Stimulated activated naive CD4-positive, alpha-beta T cell (primary cell): ENCODE measurements at places on chromosomes 2 and 18.

- no peak for DNase-seq
Measured at GRCh38 chr2:111884592-111884964, 585 bp upstream of the ANAPC1 start.

DNA sequence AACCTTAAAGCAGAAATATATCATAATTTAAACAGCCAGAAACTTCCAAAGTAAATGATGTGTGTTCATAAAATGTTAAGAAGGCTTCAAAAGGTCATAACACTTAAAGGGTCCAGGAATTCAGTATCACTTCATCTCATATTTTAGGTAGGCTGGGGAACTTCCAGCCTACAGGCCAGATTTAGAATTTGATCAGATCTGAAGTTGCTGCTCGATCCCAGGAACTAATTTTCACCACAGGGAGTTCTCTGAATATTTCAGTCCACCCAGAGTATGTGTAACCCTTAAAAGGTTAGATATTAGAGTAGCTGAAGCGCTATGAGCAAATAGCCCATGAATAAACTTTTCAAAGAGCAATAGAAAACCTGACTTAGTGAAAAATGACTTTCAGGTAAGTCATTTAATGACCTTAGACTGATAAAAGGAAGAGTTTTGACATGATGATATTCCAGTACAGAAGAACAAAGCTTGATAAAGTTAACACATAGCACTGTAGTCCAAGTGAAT, 1.7 kb downstream of the WIPF1 start:
- no peak for DNase-seq

DNA sequence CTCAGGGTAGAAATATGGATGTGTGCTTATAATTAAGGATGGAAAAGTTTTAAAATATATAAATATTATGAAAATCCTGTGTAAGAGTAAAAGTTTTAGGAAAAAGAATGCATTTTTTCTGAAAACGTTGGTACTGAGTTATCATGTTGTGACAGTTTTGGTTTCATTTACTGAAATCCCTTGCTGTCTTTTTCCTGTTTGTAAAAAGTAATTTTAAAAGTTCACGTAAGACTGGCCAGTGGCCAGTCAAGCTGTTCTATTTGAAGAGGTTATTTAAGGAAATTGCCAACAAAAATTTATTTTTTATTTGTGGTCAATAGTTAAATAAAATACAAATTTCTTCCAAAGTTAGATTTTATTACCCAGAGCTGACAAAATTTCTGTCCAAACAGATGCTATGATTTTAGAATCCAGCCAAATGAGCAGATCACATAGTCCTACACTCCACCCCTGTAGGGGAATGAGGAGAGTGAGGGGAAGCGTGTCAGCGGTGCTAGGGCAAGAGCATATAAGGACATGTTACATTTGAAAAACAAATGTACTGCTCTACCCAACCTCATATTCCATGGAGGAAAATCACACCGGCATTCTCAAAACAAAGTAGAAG, 297.8 kb upstream of the TFPI start:
- DNase-seq: no peak

GRCh38 chr2:31202833-31203232, 14.5 kb downstream of the CAPN14 start:
- DNase-seq: no peak

GRCh38 chr18:30970196-30970816, 72.2 kb downstream of the DSC3 start:
- DNase-seq: no peak

- no peak for DNase-seq
Measured at GRCh38 chr2:102726128-102727087, 35.4 kb upstream of the TMEM182 start.

GRCh38 chr18:49814147-49814499, 790 bp upstream of the ACAA2 start:
- DNase-seq: no peak

DNA sequence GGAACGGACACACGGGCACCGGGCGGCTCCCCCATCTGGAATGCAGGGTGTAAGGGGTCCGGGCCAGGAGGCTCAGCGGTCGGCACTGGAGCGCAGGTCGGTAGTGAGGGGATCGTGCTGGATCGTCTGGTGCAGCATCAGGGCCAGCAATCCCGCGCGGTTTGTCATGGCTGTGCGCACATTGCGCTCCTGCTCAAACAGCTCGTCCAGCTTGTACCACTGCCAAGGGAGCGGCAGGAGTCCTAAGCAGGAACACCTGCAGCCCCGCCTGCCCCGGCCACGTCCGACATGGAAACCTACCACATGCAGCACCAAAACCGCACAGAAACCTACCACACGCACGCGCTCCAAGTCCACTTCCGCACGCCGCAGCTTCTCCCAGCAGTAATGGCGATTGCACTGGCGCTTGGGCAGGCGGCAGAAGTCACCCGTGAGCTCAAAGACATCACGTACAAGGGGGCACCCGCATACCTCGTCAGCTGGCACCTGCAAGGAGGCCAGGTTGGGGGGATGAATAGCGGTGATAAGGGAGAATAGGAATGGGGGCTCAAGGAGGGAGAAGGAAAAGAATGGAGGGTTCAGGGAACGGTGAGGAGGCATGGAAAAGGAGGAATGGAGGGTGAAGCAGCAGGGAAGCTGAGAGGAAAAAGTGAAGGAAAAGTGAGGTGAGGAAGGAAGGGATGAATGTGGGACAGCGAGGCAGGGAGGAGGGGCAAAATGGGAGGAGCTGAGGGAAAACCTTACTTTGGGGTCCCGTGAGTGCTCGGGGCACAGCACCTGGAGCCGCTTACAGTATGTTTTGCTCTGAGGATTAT, 1.4 kb upstream of the MBD1 start:
- no peak for DNase-seq

GRCh38 chr18:26502823-26503222, 45.5 kb downstream of the KCTD1 start:
- no peak for DNase-seq

GRCh38 chr2:2234398-2235195, 96.5 kb downstream of the MYT1L start:
- DNase-seq: no peak

- peak; percentile 16 for DNase-seq
Measured at GRCh38 chr2:239625971-239626734, 225.3 kb upstream of the HDAC4 start.

- no peak for DNase-seq
Measured at GRCh38 chr2:51807229-51807628, 775.3 kb upstream of the NRXN1 start.

DNA sequence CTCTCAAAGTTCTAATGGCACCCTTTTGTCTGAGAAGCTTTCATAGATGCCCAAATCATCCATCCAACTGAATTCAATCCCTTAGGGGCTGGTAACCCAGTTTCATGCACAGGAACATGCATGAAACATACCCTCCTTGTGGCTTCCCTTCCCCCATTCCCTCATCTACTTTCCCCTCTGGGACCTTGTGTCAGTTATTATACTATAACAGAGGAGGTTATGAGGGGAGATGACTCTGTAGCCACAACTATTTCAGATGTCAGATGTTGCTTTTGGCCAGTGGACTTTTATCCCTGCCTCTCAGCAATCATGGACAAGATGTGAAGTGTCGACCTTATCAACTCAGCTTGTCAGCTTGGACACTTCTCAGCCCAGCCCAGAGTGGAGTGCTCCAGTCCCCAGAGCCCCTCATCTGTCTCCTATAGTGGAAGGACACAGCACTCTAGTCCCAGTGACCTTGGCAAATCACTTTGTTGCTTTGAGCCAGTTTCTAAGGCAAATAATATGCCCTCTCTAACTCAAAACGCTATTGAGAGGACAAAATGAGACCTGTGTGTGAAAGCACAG, 8.4 kb downstream of the DHRS9 start:
- DNase-seq: no peak

DNA sequence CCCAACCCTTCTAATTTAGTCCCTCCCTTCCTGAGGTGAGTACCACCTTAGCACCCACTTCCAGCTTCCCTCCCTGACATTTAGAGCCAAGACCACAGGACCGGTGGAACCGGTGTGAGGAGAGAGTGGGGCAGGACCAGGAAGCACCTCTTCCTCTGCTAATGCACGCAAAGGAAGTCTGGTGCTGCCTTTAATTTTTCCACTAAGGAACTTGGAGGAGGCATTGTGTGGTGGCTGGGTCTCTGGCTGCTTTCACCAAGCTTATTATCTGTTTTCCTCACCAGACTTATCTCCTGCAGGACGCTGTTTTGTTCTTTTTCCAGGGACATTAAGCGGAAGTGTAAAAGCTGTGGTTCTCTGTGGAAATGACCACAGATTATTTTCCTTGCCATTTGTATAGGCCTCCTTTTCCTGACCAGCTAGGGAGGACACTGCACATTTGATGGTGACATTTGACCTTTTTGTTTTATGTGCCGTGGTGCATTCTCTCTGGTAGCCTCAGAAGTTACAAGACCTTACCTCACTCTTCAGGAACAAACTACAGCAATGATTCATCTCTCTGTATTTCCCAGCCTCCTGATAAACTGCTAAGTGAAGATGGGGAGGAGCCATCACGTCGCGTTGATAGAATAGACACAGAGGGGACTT, 39.8 kb upstream of the SPTBN1 start:
- DNase-seq: no peak

GRCh38 chr2:68391869-68392268, 26.8 kb downstream of the PLEK start:
- DNase-seq: no peak

DNA sequence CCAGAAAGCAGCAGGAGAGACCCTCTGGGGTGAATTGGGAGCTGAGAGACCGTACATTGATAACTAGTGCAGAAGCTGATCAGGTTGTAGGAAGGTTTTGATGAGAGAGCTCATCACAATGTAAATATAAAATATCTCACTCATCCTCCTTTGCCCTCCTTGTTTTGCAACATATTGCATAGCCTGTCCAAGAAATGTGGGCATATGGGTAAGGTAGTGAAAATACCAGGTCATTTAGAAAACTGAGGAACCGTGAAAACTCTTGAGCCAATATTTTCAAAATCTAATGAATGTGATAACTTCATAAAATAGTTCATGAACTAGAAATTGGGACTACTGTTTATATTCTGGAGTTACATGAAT, 31.4 kb downstream of the C18orf54 start:
- DNase-seq: no peak

- no peak for DNase-seq
Measured at GRCh38 chr18:10530852-10531251, 5.0 kb downstream of the NAPG start.

GRCh38 chr2:112910219-112910618, 746 bp upstream of the IL37 start:
- DNase-seq: no peak

- DNase-seq: no peak
Measured at GRCh38 chr2:144115739-144116291, 404.1 kb downstream of the ZEB2 start.
